Stimulated activated naive CD8-positive, alpha-beta T cell treated with anti-CD3 and anti-CD28 coated beads, Interleukin-15, amount 100 ng/mL, for 72 hours (primary cell): ENCODE measurements at places on chromosomes 11 and 22.

DNA sequence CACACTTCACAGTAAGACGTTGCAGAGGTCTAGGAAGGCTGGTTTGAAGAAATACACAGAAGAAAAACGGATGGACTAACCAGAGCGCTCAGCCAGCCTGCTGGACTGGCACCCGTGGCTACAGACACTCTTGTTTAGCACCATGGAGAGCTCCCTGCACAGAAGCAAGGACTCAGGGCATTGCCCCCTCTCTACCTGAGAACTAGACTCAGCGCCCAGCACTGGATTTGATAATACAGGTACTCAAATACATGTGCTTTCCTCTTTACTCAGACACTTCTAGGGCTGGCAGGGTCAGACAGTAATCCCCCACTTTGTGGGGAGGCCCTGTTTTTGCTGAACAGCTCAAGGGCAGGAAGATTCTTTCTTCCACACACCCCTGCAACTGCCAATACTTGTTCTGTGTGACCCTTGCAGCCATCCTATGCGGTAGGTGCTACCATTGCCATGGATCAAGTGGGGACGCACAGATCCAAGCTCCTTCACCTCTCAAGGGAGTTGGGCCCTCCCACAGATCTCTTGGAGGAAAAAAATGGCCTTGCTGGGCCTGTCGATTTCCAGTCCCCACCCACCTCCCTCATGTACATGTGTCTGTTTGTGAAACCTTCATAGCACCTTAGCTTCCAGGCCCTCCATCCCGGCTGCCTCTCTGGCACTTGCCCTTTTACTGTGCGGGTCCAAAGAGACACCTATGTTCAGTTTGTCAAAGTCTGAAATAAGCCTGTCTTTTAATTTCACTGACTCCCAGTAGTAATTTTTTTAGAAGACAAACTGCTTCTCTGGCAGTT, 5.1 kb upstream of the P2RX6 start:
- no peak for DNase-seq

DNA sequence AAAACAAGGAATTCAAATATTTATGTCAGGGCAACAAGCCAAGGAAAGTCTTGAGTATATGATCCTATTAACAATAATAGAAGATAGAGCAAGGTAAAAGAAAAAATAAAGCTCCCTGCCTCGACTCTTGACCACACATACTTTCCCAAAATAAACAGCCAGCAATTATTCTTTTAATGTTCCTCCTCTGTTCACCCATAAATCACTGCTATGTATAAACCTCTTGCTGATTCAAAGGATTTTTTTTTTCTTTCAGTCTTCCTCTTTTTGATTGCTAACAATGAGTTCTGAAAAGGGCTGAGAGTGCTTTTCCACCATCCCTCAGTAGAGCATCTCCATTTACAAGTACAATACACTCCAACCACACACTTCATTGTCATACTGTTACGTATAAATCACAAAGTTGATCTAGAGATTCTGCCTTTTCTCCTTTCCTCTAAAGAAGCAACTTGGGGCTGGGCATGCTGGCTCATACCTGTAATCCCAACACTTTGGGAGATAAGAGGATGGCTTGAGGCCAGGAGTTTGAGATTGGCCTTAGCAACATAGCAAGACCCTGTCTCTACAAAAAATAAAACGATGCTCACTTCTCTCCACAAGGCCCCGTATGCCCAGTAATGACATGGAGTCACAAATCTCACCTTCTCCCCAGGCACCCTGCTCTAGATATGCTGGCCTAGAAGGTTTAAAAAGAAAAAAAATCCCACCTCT, 24.0 kb downstream of the RAB30 start:
- no peak for DNase-seq

- DNase-seq = no peak
Measured at GRCh38 chr11:67195971-67196456, 70.3 kb upstream of the GRK2 start.

DNA sequence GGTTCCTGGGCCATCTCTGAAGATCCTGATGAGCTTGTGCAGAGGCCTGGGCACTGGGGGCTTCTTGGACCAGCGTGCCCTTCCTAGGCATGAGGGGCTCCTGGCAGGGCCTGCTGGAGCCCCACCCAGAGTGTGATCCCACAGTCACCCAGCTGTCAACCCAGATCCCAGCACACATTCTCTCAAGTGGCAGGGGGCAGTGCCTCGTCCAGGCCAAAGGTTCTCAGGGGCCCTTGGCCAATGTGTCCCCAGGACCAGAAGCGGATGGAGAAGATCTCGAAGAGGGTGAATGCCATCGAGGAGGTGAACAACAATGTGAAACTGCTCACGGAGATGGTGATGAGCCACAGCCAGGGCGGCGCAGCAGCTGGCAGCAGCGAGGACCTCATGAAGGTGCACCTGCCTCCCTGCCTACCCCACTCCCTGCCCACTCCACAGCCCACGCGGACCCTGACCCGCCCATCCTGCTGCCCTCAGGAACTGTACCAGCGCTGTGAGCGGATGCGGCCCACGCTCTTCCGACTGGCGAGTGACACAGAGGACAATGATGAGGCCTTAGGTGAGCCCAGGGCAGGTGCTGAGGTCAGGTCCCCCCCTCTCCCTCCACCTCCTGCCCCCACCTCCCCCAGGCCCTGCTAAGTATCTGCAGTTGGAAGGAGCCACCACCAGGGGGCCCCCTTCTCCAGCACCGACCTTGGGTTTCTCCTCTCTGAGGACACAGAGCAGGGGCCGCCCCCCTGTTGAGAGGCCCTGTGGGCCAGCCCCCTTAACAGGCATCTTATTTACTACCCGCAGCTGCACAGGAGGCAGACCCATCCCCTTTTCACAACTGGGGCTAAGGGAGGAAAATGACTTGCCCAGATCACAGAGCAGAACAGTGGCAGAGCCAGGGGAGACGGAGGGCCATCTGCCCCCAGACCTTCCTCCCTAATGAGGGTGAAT, 14.7 kb downstream of the GGA1 start:
- peak; percentile 78 for DNase-seq

GRCh38 chr11:2588809-2589537, 110.8 kb downstream of the KCNQ1OT1 start:
- DNase-seq = no peak

DNA sequence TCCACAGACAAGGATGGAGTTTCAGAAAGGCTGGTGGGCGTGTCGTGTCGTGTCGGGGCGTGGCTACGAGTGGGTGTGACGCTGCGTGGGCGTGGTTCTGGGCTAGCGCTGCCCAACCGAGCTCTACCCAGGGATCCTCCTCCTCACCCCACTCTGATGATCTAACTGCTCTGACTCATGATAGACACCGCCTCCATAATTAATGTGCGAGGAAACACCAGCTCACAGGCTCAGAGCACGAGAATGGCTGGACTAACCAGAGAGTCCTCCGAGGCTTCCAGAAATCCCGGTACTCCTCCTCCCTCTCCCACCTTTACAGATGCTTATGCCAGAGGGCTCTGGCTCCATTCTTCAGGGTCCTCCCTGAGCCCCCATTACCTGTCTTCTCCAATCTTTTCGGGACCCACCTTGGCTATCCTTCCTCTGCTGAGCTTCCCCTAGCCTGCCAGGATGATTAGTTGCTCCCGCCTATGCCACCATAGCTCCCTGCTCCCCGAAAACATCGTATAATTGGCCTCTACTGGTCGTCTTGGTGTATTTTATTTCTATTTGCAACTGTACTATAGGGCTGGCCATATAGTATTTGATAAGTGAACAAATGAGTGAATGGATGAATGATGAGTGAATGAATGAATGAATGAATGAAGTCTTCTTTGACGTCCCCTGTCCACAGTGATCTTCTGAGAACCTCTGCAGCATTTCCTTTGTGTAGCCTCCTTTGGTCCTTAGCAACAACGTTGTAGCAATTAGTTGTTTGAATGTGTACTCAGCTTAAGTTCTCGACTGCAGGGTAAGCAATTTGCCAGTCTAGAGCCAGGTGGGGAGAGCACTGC, 21.7 kb downstream of the TMPRSS13 start:
- DNase-seq = peak; percentile 54

GRCh38 chr22:43811777-43812148, 342 bp downstream of the EFCAB6 start:
- no peak for DNase-seq

DNA sequence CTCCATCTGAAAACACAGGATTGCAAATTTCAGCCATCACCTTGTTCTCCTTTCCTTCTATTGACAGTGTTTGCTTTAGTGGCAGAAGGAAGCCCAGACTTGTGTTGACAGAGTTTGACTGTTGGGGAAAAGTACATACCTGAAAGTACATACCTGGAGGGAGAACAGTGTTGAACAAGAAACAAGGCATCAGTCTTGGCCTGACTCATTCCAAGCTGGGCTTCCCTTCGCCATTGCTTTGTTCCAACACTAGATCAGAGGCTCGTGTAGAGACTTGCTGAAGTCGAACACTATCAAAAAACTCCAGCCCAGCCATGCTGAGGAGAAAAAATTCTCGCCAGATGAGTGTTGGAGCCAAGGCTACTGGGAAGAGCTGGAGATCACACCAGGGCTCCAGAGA, 133.4 kb downstream of the BBOX1 start:
- no peak for DNase-seq

GRCh38 chr22:37059876-37060449, 8.4 kb downstream of the KCTD17 start:
- no peak for DNase-seq

- no peak for DNase-seq
Measured at GRCh38 chr11:3043315-3043871, 13.8 kb downstream of the CARS1 start.

GRCh38 chr11:114049050-114049449, 10.5 kb upstream of the ZBTB16 start:
- no peak for DNase-seq

GRCh38 chr11:11478687-11479086, 125.6 kb upstream of the CSNK2A3 start:
- no peak for DNase-seq

DNA sequence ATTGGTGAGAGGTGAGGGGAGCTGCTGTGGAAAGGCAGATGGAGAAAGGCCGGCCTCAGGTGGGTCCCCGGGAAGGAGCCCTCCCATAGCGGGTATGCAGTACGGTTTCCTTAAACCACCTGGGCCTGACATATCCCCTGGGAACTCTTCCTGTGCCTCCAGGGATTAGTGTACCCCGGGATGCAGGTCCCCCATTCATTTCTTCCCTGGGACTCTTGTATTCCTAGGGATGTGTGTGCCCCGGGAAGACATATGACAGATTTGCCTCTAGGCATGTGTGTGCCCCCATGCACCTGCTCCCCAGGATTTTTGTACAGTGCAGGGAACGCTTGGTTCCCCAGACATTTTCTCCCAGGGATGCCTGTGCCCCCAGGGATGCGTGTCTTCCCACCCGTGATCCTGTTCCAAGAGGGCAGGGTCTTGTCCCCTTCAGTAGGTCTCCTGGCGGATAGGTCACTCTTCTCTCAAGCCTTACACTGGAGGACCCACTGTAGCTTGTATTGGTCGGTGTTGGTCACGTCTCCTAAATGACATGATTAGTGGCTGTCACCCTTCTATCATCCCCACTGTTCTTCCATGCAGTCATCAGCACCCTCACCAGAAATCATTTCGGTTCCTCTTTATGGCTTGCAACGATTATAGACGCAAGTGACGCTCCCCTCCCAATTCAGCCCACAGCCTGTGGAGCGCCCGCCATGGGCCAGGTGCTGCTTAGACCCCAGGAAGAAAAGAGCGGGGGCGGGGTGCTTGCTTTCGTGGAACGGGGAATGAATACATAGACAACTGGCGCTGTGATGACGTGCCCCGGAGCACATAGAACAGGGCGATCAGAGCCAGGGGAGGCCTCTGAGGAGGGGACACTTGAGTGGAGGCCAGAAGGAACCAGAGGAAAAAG, 1.3 kb downstream of the PARVB start:
- no peak for DNase-seq

GRCh38 chr11:77559686-77560401, 29.9 kb upstream of the AQP11 start:
- no peak for DNase-seq

DNA sequence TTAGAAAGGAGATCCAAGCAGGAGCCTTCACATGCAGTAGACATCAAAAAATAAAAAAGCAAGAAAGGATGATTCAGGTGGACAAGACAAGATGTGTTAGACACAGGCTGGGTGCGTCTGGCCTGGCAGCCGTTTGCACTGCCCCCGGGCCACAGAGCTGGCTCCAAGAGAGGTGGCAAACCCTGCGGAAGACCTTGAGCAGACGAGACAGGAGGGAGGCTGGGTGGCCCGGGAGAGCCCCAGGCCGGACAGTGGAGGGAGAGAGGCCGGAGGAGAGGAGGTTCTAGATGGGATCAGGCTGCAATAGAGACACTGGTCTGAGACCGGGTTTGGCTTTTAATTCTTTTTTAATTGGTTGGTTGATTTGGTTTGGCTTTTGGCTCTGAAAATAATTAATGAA, 69.6 kb upstream of the TTLL12 start:
- no peak for DNase-seq

GRCh38 chr11:8828580-8829361, 82.2 kb upstream of the AKIP1 start:
- DNase-seq = no peak

- no peak for DNase-seq
Measured at GRCh38 chr11:68322052-68322430, 9.7 kb downstream of the LRP5 start.
